ENCODE measurements at places on chromosomes 16 and 17.

- no peak for DNase-seq
Observed at GRCh38 chr17:43713494-43714162, 45.0 kb downstream of the SOST start.

- peak; percentile 92 for DNase-seq
Observed at GRCh38 chr17:48791128-48792032, 25.6 kb downstream of the TTLL6 start.

DNA sequence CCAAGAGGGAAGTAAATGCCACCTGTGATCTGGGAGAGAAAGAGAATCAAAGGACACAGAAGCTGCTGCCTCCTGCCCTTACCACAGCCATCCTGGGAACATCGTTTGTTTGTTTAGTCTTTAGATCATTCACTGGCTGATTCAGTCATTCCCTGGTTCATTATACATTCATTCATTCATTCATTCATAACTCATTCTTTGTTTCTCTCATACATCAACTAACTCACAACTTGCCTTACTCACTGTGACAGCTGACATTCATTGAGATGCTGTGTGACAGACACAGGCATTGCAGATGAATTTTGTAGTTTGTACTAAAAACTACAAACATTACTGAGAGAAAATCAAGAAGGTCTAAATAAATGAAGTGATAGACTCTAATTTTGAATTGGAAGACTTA is 291.0 kb upstream of the TNRC6C start:
- DNase-seq = no peak

GRCh38 chr17:8072729-8073461 is 14.6 kb downstream of the ALOX12B start:
- DNase-seq = peak; percentile 37

DNA sequence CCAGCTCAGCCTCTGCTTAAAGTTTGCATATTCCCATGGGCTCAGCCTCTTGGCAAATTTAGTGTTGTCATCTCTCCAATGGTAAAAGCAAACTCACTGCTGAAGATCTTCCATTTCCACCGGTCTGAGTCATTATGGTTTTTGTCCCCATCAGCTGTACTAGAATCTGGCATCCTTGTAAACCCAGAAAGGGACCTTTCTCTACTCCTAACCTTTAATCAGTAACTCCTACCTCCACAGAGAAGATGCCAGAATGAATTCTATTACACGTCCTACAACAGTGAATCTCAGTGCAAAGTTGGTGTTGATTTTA is 45.8 kb downstream of the ZNF652 start:
- peak; percentile 32 for DNase-seq
